ENCODE measurements at places on chromosomes 6 and 20.

DNA sequence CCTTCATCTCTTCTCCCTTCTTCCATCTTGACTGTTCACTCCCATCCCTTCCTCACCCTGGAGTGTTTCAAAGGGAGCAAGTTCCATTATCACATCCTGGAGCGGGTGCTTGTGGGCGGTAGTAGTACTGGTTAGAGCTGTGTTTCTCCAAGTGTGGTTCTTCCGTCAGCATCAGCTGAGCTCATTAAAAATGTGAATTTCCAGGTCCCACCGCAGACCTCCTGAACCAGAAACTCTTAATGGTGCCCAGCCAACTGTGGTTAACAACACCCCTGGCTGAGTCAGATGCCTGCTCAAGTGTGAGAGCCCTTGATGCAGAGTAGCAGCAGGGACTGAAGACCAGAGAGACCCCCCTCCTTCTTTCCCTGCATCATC, 24.4 kb downstream of the ANGPT4 start:
- no peak for DNase-seq

GRCh38 chr6:134451529-134451928, 133.6 kb upstream of the SGK1 start:
- DNase-seq = no peak

DNA sequence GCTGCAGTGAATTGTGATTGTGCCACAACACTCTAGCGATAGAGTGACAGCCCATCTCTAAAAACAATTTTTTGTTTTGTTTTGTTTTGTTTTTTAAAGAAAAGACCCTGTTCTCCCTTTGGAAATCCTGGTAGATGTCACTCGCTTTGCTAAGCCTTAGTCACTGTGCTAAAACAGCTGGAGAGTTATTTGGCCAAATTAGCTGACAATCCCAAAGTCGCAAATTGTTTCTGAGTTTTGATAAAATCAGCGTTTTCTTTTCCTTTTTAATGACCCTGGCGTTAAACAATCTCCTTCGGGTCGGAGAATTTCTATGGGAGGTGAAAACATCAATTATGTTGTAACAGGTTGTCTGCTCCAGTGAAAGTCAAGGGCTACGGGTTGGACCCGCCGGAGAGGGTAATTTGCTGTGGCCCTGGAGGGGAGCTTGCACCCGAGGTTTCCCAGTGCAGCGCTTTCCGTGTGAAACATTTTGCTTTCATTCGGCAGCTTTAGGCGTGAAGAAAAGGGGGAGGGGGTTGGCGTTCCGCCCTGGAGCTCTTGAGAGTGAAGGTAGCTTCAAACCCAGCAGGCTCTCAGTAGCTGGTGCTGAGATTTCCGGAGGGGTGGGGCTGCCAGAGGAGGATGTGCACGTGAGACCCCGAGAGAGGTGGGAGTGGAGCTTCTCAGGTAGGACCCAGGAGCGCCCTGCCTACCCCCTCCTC, 296.6 kb downstream of the PHACTR1 start:
- no peak for DNase-seq

DNA sequence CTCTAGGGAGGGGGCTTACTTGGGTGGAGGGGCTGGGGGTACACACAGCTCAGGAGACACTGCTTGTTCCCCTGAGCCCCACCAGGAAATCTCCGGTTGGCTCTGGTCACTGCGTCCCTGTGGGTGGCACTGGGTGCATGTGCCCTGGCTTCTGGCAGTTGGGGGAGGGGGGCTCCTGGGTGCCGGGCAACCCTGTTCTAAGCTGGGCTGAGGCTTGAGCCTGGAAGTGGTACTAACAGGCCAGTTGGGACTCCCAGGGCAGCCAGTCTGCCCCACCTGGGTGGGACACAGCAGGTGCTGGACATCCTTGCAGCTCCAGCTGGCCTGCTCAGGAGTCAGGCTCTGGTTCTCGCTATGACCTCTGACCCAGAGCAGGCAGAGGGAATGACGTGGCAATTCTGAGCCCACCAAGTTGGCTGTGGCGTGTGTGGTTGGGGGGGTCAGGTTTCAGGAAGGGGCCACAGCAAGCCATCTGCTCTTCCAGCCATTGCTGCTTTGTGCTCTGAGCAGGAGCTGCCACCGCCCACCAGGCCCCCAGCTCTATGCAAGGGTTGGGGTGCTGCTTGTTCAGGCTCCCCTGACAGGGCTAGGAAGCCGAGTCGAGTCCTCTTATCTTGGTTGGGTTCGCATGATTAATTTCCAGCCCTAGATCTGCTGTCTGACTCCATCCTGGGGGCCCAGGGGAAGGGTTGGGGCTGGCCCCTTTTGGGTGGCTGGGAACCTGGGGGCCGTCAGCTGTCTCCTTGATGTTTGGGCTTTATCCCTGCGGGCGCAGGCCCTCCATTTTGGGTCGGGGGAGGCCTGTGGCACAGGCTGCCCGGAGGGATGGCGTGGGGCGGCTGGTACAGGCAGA, 590 bp downstream of the C20orf204 start:
- DNase-seq = no peak

- DNase-seq = peak; percentile 32
Observed at GRCh38 chr20:3209257-3209945, at the start of gene ITPA. ITPA (plus strand) TSS chr20:3209498; CDS start chr20:3209552, 54 bp downstream.

DNA sequence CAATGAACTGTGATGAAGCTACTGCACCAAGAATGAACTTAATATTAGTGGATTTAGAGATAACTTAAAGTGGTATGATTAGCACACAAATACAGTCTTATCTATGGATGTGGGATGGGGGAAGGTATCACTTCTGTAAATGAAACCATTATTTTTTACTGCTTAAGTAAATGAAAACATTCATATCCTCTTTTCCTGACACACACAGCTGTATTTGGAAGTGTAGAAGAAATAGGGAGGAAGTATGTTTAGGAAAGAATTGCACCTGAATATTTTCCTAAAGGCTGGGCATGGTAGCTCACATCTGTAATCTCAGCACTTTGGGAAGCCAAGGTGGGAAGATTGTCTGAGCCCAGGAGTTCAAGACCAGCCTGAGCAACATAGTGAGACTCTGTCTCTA, 96.8 kb downstream of the HIVEP2 start:
- DNase-seq = no peak

DNA sequence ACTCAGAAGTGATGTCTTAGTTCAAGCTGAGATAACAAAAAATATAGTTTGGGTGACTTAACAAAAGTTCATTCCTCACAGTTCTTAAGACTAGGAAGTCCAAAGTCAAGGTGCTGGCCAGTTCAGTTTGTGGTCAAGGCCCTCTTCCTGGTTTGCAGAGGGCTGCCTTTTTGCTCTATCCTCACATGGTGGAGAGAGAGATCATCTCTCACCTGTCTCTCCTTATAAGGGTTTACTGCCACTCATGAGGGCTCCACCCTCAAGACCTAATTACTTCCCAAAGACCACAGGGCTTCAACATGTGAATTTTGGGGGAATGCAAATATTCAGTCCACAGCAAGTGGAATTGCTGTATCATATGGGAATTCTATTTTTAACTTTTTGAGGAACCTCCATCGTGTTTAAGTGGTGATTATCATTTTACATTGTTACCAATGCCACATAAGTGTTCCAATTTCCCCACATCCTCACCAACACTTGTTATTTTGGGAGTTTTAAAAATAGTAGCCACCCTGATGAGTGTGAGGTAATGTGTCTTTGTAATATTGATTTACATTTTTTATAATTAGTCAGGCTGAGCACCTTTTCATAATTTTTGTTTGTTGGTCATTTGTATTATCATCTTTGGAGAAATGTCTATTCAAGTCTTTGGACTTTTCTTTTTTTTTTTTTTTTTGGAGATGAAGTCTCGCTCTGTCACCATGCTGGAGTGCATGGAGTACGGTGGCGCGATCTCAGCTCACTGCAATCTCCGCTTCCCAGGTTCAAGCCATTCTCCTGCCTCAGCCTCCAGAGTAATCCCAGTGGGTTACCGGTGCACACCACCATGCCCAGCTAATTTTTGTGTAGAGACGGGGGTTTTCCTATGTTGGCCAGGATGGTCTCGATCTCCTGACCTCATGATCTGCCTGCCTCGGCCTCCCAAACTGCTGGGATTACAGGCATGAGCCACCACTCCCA, 112.2 kb downstream of the SESN1 start:
- DNase-seq = no peak

GRCh38 chr20:17466641-17467040, 64.5 kb downstream of the BFSP1 start:
- no peak for DNase-seq

GRCh38 chr6:150738092-150738629, 127.3 kb upstream of the MTHFD1L start:
- no peak for DNase-seq

- no peak for DNase-seq
Observed at GRCh38 chr6:20805021-20805420, 270.8 kb downstream of the CDKAL1 start.

DNA sequence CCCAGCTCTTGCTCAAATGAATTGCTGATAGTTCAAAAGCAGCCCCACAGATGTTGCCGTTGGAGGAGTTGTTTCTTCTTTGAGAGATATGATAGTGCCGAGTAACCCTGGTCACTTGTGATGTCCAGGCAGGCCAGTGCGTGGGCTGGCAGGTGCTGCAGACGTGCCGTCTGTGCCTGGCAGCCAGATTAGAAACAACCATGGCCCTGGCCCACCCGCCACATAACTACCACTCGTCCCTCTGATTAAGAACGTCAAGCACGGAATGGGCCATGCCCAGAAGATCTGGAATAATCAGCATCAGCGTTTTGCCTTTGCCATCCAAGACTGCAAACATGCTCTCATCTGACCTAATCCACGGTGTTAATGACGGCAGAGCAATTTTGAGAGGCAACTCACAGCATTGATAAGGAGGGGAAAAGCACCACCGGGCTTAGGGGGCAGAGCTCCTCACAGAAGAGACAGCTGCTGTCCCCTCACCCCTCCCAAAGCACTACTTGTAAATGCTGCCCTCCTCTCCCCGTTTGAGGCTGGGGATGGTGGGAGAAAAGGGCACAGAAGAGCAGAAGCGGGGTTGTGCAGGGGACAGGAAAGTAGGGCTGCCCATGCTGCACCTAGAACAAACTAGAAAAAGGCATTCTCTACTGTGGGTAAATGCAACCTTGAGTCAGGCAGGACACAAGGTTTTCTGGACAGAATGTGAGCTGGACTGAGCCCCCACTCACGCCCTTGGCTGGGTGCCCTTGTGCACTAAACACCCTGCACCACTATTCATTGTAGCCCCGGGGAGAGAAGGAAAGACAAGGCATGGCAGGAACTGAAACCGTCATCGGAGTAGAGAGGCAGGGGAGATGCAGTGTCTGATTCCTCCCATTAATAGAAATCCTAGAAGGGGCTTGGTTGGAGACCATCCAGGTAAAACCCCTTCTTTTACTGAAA, 5.3 kb upstream of the CPNE5 start:
- no peak for DNase-seq

DNA sequence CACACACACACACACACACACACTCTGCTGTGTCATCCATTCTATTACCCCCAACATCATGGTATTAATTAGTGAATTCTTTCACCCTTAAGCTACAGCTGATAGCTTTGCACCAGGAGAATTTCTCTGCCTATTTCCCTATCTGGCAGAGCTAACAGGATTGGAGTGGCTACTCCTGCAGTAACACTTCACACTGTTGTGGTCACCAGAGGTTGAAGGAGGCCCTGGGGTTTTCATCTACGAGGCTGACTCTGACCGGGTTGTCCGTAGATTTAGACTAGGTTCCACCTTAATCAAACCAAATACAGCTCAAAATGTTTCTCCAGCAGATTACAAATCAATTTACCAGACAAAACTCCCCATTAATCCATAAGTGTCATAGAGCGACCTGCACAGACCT, 69.2 kb upstream of the RIPOR2 start:
- DNase-seq = no peak

DNA sequence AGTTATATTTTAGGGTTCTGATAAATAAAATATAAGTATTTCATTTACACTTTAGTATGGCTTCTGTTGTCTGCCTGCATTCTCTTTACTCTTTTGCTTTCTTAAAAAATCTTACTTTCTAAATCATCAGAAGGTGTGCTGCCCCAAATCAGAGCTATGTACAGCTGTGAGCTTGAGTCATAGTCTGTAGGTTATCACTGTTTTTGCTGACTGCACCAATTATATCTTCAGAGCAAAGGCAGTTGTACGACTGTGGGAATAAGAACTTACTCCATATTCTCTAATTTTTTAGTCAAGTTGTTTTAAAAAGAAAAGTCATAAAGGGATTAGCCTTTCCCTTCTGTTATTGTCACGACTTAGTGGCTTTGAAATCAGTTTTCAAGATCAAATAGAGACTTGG, 1649.0 kb downstream of the HACE1 start:
- no peak for DNase-seq

GRCh38 chr6:88780714-88781389, 182.6 kb downstream of the RNGTT start:
- peak; percentile 77 for DNase-seq

DNA sequence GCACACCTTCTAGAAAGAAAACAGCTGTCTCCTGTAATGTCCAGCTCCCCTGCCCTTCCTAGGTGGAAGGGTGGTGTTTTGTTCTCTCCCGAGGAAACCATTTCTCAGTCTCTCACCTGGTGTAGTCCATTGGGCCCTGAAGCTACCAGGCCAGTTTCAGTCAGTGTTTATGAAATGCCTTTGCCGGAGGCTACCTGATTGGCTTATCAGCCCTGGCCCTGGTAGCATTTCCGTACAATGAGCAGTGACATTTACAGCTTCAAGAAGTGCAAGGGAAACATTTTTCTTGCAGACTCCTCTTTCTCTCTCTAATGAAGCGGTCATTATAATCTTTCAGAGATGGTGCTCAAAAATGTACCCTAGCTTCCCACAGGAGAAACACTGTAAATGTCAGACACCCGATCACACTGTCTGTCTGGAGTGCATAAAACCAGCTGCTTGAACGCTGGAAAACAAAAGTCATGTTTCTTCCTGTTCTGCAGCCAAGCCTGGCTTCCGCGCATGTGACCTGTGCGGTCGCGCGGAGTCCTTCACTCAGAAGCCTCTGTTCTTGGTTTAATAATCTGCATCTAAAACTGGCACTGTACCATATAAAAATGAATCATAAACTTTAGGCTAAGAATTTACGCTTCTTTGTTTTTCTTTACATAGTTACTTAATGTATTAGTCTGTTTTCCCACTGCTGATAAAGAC, 28.4 kb upstream of the SAYSD1 start:
- no peak for DNase-seq

GRCh38 chr6:145736661-145737144, 1.4 kb upstream of the EPM2A start:
- peak; percentile 41 for DNase-seq

DNA sequence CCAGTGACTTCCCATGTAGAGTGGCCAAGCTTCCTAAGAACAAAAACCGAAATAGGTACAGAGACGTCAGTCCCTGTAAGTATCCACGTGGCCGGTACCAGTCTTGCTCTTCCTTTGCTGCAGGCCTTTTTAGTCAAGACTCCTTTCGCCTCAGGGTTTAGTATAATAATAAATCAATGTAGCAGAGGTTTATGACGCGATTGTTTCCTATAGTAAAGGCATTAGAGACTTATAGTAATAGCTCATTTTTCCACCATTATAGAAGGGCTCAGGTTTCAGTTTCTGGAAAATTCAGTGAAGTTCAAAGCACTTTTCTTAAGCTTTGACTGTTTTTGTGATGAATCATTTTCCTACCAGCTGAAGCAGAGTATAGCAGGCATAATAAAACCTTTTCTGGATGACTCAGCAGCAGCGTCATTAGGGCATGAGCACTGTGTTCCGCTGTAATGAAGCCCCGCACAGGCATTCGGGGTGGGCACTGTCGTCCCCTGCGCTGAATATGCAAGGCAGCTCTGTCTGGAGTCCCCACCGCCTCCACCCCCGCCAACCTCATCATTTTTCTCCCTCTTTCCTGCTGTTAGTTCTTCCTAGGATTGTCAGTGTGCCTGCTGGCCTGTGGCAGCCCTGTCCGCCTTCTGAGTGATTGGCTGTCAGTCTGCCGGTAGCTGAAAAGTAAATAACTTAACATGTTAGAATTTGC, 51.3 kb downstream of the PTPN1 start:
- DNase-seq = peak; percentile 97
